ENCODE measurements at places on chromosomes 1 and 21.

DNA sequence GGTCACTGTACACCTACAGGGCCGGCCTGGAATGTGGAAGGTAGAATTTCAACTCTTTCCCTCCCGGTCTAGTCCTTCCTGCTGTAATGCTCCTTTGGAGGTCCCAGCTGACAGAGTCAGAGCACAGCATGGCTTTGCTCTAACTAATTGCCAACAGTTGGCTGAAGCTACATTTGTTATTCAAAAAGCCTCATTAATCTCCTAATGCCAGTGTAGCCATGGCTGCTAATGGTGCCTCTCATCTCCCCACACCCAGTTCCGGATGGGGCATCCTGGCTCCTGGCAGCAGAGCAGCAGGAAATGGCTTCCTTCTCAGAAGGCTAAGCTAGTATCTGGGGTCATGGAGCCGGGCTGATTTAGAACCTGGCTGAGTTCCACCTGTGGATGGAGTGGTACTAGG is 18.7 kb upstream of the CAMK1G start:
- DNase-seq: no peak

DNA sequence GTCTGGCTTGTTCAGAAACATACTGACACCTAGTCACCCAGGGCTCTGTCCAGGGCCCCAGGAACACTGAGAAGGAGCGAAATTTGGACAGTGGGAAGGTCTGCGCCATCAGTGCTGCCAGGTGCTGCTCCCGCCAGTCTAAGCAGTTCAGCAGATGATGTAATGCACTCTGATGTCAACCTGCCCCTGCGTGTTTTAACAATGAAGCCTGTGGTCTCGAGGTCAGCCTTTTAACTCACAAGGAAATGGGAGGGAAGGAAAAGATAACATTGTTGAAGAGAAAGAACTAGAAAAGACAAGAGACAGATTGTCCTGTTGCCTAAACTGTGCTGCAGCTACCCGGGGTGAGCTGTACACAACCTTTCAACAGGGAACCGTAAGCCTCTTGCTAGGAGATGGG is 126.6 kb upstream of the IFFO2 start:
- peak; percentile 39 for DNase-seq

DNA sequence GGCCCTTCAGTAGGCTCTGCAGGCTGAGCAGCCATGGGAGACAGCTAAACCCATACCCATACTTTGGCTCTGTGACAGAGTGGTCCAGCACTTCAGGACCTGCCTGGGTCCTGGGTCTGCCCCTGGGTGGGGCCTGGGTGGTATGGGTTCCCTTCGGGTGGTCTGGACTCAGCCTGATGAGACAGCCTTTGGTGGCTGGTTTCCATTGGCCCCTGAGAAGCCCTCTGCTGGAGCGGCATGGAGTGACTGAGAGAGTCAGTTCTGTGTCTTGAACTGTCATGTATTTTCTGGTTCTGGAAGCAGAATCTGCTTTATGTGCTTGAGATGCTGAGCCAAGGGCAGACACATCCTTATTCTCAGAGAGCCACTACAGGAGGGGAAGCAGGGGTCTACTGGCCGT is 31.3 kb upstream of the KCNA2 start:
- no peak for DNase-seq

- peak; percentile 63 for DNase-seq
Measured at GRCh38 chr1:109928591-109929111, 18.0 kb downstream of the CSF1 start.

GRCh38 chr1:161351482-161351881 is 16.2 kb downstream of the CFAP126 start:
- peak; percentile 80 for DNase-seq

GRCh38 chr1:16082283-16083038 is 9.0 kb upstream of the FAM131C start:
- peak; percentile 38 for DNase-seq

DNA sequence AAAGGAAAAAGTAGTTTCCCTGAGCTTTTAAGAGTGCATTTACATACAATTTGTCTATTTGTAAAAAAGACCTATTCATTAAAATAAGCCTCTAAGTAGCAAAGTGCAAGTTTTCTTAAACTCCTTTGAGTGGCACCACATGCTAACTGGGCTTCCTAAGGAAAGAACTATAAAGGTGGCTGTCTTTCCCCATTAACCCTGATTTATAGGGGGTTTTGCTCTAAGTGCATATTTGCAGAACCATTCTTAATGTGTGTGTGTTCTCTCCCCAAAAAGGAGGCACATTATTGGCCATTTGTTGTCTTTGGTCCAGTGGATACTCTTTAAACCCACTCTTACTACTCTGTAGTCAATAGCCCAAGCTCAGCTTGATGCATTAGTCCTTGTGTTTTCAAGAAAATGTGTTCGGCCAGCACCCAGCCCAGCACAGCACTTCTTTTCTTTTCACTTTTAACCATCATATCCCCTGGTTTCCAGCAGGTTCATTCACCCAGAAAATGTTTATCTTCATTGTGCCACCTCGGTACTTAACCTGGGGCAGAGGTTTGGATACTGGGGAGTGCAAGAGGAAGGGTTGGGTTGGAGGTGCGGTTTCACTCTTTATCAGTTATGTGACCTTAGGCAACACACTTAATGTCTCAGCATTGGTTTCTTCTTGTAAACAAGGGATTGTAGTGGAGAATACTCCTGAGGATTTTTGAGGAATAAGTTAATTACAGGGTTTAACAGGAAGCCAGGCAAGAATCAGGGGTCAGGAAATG is 161.9 kb upstream of the UBE2U start:
- peak; percentile 41 for DNase-seq

- no peak for DNase-seq
Measured at GRCh38 chr1:69196071-69196470, 371.7 kb upstream of the LRRC7 start.

DNA sequence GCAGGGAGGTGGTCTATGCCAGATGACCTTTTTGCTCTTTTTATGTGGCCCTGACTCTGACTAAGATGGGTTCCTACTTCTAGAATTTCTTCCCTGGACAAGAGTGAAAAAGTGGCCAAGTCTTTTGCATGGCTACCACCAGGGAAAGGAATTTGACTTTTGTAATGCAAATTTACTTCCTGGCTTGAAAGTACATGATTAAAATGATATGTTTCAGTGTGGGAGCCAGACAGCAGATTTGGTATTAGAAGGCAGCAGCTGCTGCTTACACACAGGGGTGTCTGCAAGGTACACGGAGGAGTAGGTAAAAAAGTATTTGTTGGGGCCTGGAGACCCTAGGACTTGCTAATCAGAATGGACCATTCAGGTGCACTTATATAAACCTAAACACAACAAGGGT is 78.4 kb downstream of the KCND3 start:
- no peak for DNase-seq

DNA sequence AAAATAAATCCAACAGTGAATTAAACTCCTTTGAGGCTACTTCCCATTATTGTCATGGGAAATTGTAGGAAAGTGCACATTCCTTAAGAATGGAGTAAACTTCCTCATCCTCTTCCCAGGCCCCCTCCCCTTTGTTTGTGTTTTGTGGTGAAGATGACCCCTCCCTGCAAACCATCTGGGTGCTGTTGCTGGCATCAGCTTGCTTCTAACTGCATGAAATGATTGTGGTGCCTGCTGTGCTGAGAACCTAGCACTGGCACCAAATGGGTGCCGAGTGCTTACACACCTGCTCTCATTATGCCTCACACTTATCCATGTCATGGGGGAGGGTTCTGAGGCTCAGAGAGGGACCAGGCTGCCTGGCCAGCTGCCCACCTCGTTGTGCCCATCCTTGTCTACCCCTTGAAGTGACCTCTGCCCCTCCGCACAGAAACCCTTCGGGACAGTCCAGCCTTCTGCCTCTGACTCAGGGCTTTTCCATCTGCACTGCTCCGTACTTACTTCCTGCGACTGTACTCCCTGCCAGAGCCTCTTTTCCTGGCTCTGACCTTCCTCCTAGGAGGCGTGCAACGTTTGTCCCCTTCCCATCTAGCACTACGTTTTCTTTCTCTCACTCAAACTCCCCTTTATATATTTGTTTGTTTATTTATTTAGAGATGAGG is 30.6 kb downstream of the CAPN2 start:
- DNase-seq: no peak

DNA sequence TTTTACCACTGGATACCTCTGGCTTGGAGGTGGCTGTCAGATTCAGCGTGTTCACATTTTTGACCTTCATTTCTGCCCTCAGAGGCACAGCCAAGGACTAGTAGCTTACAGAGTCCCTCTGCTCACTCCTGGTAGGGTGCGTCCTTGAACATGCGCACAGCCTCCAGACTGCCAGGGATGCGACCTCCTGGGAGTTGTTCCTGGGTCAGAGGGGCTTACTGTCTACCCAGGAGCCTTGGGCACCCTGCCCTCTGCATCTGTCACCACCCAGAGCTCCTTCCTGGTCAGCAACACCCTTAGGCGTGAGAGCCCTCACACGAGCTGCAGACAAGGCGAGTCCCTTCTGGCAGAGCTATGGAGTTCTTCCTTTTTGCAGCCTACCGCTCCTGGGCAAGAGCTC is 1.7 kb downstream of the SLX9 start:
- no peak for DNase-seq

DNA sequence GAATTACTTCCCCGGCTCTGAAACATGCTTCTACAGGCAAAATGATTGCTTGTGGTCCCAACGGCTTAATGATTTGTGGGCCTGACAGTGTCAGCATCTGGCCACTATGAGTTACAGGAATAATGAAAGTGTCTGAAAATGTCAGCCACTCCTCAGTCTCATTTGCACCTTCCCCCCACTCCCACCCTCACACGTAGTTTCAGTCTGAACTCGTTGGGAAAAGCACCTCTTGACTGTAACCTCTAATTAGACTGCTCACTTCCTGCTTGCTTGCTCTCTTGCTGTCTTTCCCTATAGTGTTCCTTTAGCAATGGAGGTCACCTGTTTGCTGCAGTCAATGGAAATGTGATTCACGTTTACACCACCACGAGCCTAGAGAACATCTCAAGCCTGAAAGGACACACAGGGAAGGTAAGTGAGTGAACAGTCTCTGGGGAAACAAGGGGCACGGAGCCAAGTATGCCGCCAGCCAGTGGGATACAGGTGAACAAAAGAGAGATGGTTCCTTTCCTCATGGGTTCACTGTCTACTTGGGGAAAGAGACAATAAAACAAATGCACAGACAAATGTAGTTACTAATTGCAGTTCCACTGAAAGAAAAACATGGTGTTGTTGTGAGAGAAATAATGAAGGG is 27.1 kb downstream of the CFAP57 start:
- no peak for DNase-seq
